ENCODE measurements at places on chromosomes 6 and 20.

DNA sequence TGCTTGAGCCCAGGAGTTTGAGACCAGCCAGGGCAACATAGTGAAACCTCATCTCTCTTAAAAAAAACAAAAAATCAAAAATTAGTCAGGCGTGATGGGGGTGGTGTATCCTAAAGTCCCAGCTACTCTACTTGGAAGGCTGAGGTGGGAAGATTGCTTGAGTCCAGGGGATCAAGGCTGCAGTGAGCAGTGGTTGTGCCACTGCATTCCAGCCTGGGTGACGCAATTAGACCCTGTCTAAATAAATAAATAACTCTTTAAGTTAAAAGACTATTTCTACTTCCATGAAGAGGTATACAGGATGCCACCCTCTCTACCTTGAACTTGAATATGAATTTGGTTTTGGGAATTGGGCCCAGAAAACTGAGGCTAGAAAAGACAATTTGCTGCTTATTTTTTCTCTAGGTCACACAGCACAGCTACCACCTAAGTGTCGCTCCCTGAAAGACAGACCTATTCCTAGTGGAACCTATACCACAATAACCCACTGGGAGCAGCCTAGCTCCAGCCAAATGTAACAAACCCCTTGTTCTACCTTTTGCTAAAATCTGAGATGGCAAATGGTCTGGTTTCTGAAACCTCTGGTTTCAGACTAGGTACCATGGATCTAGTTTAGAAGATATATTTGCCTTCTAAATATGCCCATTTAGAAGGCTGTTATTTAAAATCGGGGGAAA is 35.2 kb downstream of the HMGCLL1 start:
- no peak for DNase-seq

DNA sequence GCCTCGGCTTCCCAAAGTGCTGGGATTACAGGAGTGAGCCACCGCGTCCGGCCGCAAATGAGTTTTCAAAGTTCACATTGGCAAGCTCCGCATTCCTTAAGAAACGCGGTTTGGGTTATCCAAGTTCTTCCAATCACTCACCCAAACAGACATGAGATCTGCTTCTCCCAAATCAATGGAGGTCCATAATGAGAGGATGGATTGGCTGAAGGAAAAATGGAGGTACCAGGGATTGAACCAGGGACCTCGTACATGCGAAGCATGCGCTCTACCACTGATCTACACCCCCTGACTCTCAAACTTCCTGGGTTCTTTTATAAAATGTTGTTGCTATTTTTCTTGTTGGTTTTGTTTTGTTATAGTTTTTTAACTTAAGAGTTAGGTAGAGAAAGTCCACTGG is 170.0 kb downstream of the GPX5 start:
- DNase-seq, result no peak

GRCh38 chr6:32794510-32794909 is 22.3 kb downstream of the HLA-DOB start:
- DNase-seq, result no peak

DNA sequence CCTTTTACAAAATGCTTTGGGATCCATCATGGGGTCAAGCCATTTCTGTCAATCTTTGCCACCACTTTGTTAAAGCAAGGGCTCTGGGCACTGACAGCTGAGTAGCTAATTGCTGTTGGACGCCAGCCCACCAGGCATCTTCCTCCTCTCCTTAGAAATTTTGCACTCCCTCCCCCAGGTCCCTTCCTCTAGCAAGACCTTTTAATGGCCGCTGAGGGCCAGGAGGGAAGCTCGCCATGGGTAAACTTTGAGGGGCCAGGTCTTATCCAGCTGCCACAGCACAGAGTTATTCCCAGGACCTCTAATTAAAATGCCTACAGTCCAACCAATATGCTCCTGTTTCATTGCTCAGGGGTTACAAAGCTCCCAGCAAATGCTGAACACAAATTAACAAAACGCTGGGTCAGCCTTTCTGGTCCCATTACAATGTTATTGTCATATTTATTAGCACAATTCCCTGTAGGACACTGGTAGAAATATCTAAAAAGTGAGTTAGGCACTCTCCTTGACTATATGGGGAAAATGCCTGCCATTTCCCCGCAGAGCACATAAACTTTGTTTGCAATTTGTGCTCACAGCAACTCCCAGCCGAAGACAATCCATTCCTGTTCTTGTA is 16.8 kb downstream of the SCML4 start:
- DNase-seq, result no peak

- DNase-seq, result no peak
Measured at GRCh38 chr20:10554285-10554684, 119.2 kb downstream of the SLX4IP start.
